NCI-H345 (cell line): ENCODE measurements at places on chromosomes 11 and 22.
A peak's percentile ranks its signal among the peaks of the same experiment; 100 is the strongest.

DNA sequence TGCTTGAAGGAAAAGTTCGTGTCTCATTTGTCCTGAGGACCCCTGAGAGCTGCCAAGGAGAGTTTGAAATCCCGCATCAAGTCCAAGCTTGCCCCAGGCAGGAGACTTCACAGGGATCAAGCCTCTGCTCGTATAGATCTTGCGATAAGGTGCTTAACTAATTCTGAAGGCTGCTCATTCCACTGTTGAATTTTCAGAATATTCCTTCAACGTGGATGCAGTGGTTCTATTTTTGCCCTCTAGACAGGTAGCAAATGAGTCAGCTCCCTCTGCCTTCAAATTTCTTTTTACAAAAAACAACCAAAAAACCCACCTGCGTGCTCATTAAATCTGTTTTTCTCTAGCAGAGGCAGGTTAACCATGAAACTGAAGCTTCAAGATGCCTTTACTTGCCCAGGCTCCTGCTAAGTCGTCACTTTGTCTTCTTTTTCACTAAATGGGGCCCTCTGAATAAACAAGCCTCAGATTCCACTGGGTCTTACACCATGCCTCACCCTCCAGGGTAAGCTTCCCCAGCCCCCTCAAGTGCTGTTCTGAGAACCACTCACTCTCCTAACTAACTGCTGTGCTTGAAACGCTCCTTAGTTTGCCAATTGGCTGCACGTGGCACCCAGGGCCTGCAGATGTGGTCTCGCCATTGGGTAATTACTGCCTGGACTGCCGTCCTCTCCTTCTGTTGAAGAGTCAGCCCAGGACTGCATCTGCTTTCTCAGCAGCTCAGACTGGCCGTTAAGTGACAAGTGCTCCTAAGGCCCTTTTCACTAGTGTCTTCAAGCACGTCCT is 105.0 kb downstream of the TRPC6 start:
- DNase-seq: no peak

GRCh38 chr11:64843686-64844329 is 645 bp downstream of the CDC42BPG start:
- peak; percentile 44 for DNase-seq

GRCh38 chr11:46736146-46736545 is 17.1 kb downstream of the F2 start:
- DNase-seq: no peak

DNA sequence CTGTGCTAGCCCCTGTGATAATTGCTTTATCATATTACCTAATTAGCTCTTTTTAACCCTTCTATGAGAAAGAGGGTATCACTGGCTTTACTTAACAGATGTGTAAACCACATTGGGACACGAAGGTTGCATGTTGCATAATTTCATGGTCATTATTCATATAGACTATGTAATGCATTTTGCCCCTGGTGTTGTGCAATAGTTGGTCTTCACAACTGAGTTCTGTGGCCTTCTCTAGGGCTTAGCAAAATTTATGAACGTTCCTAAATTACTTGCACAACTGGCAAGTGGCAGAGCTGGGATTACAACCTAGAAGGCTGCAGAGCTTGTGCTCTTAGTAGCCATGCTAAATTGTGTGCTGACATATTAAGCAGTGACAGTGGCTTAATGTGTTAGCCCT is 34.6 kb upstream of the PDGFD start:
- DNase-seq: no peak

DNA sequence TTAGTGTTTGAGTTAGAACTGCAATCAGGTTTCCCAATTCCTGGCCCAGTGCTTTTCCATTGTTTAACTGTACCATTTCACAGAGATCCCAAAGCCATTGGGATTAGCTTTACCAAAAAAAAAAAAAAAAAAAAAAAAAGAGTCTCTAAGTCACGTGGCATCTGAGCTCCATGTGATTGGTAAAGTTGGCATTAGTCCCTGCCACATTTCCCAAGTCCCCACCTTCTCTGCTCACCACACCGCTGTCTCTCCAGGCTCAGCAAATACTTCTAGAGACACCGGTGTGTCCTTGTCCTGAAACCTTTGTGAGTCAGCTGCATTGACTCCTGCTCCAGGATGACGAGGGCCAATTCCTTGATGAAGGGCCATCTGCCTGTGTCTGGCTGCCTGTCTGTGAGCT is 305.3 kb downstream of the KIRREL3 start:
- no peak for DNase-seq

DNA sequence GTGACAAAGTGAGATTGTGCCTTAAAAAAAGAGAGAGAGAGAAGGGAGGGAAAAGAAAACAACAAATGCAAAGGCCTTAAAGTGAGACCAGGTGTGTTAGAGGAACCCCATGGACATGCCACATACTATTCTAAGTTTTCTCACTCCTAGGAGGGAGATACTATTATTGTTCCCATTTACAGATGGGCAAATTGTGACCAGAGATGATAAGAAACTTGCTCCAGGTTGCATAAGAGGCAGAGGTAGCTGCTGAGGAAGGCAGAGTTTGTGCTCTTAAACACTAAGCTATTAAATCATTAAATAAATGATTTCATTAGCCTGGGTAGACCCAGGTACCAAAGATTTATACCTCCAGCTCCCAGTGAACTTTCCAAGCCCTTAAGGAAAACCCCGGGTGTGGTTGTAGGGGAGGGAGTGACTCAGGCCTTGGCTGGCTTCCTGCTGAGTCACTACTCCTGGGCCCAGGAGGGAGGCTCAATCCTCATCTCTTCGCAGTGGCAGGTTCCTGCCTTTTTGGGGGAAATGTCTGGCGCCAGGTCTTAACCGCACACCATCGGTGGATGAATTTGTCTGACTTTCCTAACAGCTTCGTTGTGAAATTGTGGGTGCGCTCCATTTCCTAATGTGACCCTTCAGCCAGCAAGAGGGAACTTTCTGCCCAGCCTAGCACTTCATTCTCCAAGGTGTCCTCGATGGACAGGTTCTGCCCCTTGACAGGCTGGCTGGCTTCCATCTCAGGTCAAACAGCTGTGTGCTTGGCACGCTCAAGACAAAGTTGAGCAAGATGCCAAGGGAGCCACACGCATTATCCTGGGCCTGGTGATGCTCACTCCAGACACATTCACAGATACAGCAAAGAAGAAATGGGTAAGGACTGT is 33.4 kb upstream of the PTPRJ start:
- no peak for DNase-seq

DNA sequence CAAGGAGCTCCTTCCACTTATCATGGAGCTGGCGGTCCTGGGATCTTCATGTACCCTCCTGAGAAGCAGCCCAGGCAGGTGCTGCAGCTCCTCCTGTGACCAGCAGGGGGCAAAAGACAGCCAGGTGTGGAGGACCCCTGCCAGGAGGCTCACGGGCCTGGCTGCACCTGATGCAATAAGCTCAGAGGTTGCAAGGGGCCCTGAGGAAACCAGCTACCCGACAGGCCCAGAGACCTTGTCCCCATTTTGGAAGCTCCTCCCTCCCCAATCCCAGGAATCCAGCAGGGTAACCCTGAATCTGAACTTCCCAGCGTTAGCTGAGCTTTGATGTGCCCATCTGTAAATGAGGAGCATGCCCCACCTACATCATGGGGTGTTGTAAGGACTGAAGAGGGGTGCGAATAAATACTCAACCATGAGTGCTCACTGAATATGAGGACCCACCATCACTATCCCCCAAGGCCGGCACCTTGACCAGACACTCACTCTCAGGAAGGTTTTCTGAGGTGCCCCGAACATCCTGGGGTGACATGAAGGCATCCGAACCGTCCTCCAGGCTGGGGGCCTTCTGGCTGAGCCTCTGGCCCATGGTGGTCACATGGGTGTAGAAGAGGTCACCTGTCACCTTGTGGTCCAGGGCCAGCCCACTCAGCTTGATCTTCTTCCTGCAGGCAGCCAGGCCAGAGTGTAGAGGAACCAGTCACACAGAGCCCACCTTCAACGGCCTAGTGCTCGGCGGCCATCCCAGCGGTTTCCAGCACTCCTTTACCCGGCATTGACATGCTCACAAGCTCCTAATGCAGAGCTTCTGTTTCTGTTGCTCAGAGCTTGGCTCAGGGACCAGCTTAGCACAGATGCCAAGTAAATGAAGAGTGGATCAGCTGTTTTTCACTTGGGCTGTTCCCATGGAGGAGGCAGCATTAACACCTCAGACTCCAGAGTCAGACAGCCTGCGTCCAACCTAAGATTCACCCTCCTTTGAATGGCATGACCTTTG is 21.7 kb downstream of the SLC43A1 start:
- DNase-seq: peak; percentile 58

- DNase-seq: no peak
These were observed 1.4 kb downstream of the TNKS1BP1 start for GRCh38 chr11:57323167-57323854.

DNA sequence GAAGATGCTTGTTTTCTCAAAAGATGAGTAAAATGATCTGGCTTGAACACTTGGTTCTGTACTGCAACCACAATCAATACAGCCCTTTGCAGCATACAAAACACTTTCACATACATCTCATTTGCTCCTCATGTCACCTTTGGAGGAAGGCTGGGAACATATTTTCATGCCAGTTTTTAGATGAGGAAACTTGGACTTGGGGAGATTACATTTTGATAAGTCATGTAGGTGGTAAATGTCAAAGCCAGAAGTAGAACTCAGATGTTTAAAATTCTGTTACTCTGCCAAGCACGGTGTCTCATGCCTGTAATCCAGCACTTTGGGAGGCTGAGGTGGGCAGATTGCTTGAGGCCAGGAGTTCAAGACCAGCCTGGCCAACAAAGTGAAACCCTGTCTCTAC is 121.8 kb downstream of the MICAL2 start:
- no peak for DNase-seq

DNA sequence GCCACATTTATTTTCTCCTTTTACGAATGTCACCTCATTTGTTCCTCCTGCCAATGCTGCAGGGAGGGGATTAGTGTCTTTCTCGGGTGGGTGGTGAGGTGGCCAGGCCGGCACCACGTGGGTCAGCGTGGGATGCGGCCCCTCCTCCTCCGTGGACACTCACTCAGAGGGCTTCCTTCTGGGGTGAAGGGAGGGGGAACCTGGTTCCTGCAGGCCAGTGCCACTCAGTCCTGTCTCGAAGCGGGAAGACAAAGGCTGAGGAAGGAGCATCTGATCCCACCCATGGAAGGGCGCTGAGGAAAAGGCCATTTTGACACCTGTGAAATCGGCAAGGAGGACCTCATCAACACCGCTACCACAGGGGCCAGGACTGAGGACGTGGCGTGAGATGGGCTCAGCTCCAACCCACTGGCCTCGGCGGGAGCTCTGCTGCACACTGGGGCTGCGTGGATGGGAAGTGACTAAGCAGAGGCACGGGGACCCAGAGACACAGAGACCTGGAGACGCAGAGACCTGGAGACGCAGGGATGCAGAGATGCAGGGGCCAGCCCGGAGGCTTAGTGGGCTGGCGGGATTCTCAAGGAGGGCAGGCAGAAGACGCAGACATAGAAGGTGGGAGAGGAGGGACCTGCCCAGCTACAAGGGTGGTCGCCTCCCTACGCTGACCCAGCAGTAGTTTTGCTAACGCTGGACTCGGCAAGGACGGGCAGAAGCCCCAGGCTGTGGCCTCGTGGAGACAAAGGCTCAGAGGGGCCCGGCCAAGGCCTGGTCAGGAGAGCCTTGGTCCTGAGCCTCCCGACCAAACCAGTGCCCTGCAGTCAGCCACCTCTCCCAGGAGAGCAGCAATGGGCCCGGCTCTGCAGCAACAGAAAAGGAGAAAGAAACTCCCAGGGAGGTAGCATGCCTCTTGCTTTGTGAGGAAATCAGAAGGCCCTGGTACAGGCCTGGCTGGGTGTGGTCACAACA is 1071.2 kb downstream of the BRD1 start:
- DNase-seq: no peak

DNA sequence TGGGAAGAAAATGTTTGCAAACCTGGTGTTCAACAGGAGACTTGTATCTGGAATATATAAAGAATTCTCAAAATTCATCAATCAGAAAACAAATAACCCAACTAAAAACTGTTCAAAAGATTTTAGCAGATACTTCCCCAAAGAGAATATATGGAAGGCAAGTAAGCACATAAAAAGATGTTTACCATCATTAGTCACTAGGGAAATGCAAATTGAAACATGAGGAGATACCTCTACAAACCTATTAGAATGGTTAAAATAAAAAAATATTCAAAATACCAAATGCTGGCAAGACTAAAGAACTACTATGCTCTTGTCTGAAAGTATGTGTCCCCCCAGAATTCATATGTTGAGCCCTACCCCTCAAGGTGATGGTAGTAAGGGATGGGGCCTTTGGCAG is 8.6 kb downstream of the EXPH5 start:
- DNase-seq: no peak

- DNase-seq: peak; percentile 96
These were observed at the start of gene LGR4 for GRCh38 chr11:27472398-27473016. Gene LGR4 (minus strand): TSS chr11:27472790. CDS start chr11:27472302, 488 bp downstream.

DNA sequence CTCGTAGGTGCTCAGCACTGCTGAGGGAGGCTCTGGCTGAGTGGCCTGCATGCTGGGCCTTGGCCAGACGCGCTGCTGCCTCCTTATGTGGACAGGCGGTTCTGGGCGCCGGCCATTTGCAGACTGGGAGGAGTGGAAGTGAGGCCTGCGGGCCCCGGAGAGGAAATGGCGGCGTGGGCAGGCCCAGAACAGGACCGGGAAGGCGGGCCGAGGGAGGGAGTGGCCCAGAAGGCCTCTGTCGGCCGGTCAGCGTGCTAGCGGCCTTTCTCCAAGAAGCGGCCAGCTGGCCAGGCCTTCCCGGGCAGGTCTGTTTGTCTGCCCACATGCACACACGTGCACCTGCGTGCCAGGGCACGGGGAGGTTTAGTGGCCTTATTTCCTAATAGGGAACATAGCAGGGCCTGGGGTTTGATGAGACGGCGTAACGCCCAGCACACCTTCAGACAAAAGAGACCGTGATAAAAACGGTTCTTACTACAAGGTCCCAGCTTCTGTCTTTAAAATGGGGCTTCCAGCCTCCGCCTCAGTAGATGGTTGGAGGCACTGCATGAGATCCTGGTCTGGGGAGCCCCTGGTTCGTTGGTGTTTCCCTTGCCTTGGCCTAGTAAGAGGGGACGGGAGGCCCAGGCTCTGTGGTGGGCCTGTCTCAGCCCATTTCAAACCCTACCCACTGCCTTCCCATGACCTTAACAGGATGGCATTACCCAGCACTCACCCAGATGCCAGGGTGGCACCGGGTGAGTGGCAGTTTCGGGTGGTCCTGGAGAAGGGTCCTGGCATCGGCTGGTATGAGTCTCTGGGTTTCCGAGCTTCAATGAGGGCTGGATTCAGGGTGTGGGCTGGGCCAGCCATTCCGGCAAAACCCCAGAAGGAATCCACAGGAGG is 65.1 kb upstream of the PPARA start:
- no peak for DNase-seq

GRCh38 chr22:49331878-49332277 is 495.8 kb downstream of the BRD1 start:
- DNase-seq: no peak
